ENCODE measurements at places on chromosomes 6 and 20.

DNA sequence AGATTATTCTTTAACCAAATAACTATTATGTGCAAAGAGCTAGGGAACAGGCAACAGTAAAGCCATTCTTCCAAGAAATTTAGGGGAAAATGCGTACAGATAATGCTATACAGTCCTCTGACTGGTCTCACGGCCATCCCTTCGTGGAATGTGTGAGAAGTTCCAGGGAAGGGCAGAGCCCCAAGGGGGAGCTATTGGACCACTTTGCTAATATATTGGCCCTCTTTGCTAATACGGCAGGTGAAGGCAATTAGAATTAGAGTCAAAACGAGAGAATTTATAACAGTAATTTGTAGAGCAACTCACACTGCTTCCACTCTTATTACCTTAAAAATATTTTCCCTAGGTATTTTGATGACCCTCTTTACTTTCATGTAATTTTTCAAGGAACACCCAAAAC is 140.4 kb downstream of the IMPG1 start:
- DNase-seq, result no peak

DNA sequence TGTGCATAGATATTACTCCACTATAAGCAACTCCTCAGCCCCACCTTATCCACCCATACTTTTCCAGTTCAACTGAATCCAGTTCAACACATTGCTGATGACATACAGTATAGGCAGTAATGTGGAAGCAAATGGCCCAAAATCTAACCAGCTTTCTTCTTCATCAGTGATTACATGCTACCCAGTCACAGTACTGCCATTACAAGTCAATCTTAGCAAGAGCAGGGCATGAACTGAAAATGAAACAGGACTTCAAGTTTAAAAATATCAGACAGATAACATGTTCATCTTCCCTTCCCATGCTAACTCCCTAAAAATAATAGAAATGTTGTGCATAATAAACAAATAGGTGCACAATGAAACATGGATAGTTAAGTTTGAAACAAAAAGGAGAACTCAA is 19.2 kb downstream of the RRAGD start:
- no peak for DNase-seq

DNA sequence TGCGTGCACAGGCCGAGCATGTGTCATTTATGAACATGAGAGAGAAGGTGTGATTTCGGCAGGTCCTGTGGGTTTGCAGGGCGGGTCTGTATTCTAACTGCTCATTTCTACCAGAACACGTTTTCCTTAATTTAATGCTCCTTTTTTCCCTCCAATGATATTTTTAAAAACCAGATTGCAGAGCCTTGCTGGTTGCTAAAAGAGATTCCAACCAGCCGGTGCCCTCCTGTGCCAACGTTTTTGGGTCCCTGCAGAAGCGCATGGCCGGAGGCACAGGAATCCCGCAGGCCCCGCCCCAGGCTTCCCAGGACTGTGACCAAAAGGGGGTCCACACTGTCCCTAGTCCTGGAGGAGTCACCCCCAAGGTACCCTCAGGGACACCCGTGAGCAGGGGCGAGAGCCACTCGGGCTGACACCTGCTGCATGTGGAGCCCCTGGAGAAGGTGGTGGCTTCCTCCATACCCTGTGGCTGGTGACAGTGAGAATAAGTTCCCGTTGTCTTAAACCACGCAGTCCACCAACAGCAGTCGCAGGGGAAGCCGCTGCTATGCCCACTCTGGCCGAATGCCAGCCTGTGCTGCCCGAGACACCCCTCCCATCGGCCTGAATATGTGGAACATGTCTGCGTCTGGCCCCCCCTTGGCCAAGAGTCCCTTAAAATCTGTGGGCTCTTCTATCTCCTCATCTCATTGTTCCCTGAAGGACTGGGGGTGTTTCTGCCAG is 15.7 kb upstream of the NTSR1 start:
- DNase-seq, result no peak

- DNase-seq, result no peak
Observed at GRCh38 chr6:12903246-12903645, 186.7 kb downstream of the PHACTR1 start.

DNA sequence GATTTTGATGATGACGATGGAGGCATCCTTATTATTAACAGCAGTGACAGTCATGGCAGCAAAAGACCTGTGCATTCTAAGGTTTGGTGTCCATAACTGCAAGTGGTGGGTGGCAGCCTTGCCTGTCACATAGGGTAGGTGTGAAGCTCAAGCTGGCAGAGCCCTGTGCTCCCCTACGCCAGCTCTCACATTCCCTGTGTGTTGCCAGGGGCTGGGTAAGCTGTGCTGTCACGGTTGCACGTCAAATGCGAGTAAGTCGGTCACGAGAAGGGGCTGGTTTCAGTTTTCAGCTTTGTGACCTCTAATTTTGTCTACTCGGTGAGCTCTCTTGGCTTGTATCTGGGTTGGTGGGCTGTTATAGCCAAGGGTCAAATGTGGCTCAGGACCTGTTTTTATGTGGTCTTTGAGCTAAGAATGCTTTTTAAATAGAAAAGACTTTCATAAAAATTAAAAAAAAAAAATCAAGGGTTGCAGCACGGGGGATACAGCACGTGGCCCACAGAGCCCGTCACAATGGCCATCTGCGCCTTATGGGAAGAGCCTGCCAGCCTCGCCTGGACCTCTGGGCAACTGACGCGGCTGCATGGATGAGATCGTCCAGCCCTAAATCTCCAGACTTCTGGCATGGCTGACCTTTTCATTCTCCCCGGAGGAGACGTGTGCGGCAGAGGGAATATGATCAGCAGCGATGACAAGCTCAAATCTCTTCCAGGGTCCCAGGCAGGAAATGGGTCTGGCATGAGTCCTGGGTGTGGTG is 148.5 kb downstream of the PHACTR3 start:
- no peak for DNase-seq

DNA sequence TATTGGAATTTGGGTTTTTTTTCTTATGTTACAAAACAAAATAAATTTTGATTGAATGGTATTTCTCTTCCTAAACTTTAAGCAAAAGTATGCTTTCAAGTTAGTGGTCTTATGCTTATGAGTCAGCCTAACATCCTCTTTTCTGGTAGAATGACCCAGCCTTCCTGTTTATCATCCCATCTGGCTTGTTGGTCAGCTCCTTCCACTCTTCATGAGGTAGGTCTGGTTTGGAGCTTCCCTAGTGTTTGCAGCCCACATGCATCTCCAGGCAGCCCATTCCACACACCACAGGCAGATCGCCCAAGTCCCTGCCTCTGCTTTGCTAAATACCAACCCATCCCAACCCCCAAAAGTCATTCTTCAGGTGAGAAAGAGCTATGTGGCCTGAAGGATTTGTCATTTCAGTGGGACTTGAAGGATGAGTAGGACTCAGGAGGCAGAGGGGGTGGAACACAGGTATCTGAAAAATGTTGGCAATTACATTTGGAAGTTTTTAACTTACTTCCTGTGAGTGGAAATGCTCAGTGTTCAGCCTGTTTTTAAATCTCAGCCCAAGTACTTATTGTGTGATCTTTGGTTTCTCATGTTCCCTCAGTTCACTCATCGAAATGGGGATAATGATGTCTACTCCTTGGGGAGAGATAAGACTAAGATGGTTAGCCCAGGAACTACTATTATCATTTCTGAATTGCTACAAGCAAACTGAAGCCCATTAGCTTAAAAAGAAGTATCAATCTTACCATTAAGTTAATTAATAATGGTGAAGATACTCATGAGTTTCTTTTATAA is 294.0 kb downstream of the ADGB start:
- DNase-seq, result no peak

- no peak for DNase-seq
Observed at GRCh38 chr6:43695967-43696291, 8.3 kb upstream of the MRPS18A start.
